Vagina (tissue), 2 donors: ENCODE measurements at places on chromosomes 4 and X.

GRCh38 chr4:123786163-123786915, 389.7 kb downstream of the SPRY1 start:
- DNase-seq, result no peak

DNA sequence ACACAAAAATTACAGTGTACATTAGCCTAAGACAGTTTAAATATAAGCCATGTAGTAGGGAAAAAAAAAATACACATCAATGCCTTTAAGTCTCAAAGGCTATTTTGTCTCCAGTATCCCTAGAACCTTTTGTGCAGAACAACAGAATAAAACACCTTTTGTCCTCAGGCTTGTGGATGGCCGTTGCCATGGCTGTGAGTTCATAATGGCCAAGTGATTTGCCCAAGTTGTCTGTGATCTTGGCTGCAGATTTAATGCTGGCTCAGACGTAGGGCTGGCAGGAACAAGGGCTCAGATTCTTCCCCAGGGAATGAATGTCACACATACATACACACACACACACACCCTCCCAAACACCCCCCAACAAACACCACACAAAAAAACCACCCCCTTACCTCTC, 25.3 kb downstream of the GPM6B start:
- no peak for DNase-seq

GRCh38 chr4:23213198-23213597, 520.5 kb downstream of the GBA3 start:
- no peak for DNase-seq

GRCh38 chrX:70452143-70452733, 7.6 kb downstream of the DLG3 start:
- no peak for DNase-seq

DNA sequence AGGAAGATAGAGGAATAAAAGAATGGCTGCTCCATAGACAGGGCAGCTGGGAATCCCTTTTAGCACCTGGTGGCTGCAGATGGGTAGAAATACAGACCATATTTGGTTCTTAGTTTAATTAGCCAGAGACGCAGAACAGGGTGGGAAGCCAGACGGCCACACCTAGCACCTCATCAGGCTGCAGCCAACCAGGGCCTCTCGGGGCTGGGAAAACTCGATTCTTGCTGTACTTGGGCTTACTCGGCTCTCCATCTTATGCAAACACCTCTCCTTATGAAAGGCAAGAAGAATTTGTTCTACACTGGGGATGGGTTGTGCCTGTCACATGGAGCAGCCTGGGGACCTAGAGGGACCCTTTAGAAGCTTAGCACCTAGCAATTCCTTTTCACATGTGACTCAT, 19.7 kb downstream of the IRAK1 start:
- DNase-seq, result no peak

DNA sequence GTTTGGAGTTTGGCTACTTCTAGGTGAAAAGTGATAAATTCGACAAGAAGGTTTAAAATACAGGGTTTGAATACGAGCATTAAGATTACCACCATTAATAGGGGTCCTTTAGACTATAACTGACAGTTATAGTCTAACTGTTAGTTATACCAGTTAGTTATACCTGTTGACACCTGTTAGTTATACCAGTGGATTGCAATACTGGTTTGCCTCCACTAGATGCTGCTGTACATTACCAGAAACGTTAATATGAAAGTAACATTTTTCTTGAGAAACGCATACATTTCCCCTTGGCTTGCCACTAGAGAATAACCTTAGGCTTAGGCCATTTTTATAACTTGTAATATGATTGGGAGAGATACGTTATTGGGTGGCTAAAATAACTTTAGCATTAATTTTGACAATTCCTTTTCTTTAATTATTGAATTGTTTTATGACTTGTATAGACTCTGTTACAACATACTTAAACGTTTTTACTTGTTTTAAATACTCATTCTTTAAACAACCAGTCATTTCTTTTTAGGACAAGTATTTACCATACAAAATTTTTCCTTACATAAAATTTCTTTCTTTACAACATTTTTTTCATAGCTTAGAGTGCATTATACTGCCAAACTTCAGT, 911.2 kb downstream of the FSTL5 start:
- no peak for DNase-seq

- no peak for DNase-seq
Observed at GRCh38 chr4:130296448-130296847, 1200.5 kb downstream of the C4orf33 start.
